Keratinocyte (primary cell): ENCODE measurements at places on chromosomes 5 and 9.

- no peak for DNase-seq
These were observed 65.5 kb downstream of the ARHGEF28 start for GRCh38 chr5:73691302-73692080.

DNA sequence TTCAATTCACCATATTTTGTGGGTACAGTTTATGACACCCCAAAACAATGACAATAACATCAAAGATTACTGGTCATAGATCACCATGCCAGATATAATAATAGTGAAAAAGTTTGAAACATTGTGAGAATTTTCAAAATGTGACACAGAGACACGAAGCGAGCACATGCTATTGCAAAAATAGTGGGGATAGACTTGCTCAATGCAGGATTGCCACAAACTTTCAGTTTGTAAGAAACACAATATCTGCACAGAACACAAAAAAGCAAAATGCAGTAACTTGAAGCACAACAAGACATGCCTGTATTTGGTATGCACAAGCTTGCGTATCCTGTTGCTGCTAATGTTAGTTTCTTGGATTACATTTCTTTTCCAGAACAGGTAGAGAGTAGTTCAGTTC lies 35.8 kb downstream of the ARHGEF28 start:
- DNase-seq, result no peak

DNA sequence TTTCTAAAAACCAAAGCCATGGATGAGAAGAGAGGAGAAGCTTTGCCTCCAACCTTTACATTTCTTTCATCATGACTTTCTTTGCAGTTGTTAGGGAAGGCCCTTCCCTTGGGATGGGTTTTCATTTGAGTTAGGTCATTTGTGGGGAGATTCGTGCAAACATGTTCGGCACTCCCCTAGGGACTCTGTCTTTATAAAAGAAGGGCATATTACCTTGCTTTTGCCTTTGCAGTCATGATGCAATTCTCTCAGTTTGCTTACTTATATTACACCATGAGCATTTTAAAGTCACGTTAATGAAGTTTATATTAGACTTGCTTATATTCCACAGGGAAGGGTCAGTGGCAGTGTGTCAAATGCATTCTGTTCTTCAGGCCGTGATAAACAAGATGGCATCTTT lies 289.3 kb upstream of the WWC1 start:
- no peak for DNase-seq

- DNase-seq, result no peak
These were observed 4.6 kb upstream of the ERCC6L2 start for GRCh38 chr9:95870906-95871305.

DNA sequence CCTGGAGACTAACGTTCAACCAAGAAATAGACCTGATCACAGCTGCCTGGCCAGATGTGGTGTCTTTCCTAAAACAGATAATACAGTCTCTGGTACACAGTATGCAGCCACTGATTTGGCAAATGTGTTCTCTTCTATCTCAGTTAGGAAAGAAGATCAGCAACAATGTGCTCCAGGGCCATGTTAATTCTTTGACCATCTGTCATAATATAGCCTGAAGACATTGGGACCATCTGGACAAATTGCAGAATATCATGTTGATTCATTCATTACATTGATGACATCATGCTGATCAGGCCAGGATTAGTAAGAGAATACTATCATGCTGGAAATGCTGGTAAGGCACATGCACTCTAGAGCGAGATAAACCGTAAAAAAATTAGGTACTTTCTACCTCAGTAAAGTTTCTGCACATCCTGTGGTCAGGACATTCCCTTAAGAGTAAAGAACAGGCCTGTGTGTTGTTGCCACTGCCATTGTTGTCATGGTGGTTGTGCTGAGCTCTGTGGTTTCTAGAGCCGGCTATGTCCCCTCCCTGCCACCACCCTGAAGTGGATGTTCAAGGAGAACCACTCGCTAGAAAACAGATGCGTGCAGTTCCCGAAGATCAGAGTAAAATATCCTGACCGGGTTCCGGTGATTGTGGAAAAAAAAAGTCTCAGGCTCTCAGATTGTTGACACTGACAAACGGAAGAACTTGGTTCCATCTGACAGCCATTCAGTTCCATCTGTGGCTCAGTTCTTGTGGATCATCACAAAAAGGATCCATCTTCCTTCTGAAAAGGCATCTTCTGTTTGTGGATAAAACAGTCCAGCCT lies 6.4 kb upstream of the JMY start:
- DNase-seq, result peak; percentile 84

DNA sequence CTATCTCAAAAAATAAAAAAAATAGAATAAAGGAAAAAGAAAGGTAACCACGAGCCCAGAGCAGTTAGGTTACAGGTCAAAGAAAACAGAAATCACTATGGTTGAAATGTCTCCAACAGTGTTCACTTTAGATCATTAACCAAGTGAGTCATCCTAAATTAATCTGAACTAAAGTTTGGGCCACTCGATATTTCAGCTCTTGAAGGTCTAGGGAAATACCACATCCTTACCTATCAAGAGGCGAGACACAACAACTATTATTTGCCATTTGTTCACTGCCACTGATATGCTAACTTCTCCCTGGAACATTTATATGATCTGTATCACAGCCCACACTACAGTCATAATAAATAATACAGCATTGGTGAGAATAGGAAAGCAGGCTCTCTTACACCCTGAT lies 111.3 kb upstream of the NR5A1 start:
- DNase-seq, result no peak

DNA sequence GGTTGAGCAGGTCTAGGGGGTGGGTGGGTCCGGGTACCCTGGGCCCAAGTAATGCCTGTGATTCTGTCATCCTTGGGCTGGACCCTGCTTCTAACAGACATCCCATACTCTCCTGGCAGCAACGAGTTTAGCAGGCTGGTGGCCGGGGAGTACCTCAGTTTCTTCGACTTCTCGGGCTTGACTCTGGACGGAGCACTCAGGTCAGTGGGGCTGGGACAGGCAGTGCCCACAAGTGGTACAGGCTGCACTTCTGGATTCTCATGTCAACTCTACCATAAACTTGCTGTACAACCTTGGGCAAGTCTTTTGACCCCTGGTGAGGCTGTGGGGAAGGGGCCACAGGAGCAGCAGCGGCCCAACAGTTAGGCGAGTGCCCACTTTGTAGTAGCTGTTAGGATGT lies 21.8 kb downstream of the PSD2 start:
- DNase-seq, result no peak

DNA sequence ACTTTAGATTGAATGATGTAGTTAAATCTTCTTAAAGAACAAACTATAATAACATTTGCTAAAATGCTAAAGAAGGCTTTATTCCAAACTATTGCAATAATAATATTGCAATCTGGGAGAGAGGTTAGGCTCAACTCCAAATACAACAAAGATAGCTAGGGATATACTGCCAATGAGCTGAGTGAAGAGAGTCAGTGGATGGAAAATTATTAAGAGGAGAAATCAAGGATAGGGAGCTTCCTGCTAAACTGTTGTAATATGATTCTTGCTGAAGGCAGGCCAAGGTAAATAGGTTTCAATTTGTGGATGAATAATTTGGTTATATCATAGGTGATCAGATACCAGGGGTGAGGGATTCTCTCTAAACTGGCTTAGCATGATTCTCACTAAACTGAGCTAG lies 1651.5 kb downstream of the EFNA5 start:
- no peak for DNase-seq

- DNase-seq, result no peak
These were observed 61.5 kb downstream of the CRB2 start for GRCh38 chr9:123417289-123418051.

DNA sequence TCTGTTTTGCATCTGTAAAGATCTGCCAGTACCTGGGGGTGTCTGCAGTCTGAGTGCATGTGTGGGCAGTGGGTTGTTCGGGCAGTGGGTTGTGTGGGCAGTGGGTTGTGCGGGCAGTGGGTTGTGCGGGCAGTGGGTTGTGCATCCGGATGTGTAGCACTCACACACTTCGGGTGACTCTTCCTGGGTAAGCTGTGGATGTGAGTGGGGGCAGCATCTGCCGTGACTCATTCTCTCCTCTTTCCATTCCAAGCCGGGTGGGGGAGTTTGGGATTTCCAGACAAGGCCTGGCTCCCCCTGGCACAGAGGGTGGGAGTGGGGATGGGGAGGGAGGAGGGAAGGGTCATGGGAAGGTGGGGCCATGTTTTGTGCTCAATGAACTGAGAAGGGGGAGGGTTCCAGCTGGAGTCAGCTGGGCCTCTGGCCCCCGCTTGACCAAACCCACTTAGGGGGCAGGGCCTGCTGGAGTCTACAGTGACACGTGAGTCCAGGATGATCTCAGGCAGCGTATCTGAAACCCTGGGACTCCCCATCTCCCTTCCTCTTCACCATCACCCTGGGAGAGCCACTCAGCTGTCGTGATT lies 8.3 kb downstream of the CRB2 start:
- no peak for DNase-seq

DNA sequence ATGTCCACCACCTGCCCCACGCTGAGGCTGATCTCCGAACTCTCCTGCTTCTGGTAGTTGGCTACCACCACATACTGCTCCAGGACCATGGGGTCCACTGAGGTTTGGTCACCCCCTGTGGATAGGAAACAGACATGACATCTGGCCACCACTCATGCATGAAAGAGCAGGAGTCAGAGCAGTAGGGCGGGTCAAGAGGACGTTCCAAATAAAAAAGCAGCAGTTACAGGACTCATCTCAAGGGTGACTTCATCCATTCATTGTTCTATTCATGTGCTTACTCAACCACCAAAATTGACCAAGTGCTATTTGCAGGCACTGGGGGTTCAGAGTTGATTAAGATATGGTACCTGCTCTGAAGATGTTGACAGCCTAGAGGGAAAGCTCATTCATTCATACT lies 79.2 kb upstream of the UBTD2 start:
- DNase-seq, result no peak

- DNase-seq, result no peak
These were observed 110.1 kb downstream of the SPOCK1 start for GRCh38 chr5:137389042-137389441.

- no peak for DNase-seq
These were observed 304.1 kb downstream of the DEPDC1B start for GRCh38 chr5:60395712-60396329.

DNA sequence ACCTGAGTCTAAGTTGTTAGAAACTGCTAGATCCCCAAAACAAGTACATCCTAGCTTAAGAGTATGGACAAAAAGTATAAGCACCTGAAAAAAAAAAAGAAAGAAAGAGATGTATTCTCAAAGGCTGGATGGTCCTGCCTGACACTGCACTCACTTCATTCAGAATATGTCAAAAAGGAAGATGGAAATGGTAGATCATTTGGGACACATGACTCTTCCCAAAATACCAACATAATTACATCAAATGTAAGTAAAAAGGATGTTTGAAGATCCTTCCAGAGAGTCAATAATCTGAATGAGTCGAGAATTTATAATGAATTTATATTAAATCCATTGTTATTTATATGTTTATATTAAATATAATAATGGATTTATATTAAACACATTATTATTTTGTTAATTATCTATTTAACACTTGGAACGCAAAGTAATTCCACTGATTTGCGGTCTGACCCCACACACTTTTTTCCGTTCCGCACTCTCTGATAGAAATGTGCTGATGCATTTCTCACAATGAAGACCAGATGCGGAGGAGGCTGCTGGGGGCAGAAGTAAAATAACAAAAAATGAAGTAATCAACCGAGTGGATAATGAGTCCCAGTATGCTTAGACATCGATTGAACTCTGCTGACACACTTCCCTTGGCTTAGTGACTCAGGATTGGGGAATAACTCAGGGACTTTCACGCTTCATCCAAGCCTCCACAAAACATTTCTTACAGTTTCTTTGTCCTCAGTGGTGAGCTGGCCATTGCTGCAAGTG lies 201.2 kb downstream of the ADAMTS12 start:
- no peak for DNase-seq

- DNase-seq, result no peak
These were observed 41.4 kb downstream of the LIFR start for GRCh38 chr5:38515092-38515491.

GRCh38 chr5:149921597-149921996 lies 23.0 kb downstream of the PDE6A start:
- DNase-seq, result no peak

GRCh38 chr5:82095536-82095935 lies 123.7 kb downstream of the ATG10 start:
- no peak for DNase-seq
